ENCODE measurements at places on chromosomes 2 and 18.
A peak's percentile ranks its signal among the peaks of the same experiment; 100 is the strongest.

DNA sequence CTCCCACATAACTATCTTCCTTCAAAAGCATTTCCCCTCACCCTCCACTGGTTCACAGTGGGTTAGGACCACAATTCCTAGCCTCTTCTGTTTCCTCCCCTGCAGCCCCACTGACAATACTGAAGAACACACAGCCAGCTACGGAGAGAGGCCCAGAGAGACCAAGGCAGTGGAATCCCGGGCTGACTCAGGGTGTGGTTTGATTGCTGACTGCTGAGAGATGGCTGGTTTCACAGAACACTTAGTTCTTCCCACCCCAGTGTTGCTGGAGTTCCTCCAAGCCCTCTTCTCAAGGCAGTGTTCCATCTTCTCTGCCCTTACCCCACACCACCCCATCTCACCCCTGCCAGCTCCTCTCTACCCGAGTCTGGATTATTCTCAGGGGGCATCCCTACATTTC, 43.3 kb upstream of the ZFP36L2 start:
- no peak for DNase-seq

GRCh38 chr2:240477916-240478315, 42.5 kb downstream of the GPC1 start:
- DNase-seq, result no peak

- DNase-seq, result no peak
These were observed 201.8 kb upstream of the ZNF521 start for GRCh38 chr18:25553631-25554263.

DNA sequence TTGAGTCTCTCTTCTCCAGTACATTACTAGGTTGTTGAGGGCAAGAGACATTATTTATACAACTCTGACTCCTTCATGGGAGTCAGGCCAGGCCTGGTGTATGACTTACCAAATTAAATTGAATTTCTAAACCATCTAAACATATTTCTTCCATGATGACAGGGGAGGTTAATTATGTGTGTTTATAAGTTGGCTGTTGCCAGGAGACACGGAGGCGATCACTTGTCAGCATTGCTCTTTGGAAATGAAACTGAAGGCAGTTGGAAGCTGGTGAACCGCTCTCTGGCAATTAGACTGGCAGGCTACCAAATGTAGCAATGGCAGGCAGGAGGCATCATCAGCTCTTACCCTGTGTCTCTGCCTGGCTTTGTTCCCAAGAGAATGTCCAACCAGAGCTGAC, 241.4 kb downstream of the KCNS3 start:
- peak; percentile 78 for DNase-seq

DNA sequence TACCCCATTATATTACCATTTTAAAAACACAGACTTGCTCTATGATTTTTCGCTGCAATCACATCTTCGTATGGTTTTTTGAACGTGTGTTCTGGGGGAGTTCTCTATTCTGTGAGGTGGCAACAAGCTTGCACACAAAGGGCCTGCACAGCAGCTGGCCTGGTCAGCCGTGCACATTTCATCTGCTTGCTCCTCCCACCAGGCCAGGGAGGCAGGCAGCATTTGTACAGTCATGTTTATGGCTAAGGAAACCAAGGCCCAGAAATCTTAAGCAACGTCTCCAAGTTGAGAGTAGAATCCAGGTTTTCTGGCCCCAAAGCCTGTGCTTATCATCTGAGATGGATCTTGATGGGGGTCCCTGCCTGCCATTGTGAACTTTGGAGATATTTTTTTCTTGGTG, 106.4 kb upstream of the SMIM21 start:
- DNase-seq, result no peak

DNA sequence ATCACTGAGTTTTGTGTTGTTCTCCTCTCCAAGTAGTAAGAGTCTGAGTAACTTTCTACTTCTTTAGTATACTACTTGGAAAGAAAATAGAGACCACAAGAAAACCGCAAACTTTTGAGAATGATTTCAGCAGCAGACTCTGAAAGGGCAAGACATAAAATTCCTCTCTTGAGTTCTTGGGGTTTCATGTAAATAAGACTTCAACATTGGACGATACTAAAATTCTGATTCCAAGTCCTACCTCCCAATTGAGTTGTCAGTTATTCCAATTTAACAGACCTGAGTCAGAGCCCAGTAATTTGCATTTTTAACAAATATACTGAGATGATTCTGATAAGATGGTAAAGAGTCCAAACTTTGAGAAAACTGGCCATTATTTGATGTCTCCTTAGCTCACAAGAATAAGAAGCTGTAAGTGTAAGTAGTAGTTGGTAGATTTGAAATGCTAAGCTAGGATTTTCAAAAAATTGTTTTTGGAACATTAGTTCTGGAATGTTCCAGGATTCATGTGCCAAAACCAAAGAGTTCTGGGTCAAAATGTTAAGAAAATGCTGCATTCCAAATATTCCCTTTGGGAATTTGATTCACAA, 261.6 kb upstream of the SPOPL start:
- no peak for DNase-seq

GRCh38 chr2:62071126-62071598, 124.8 kb upstream of the B3GNT2 start:
- DNase-seq, result no peak

- no peak for DNase-seq
These were observed 348.9 kb upstream of the SLC39A10 start for GRCh38 chr2:195308163-195308562.

DNA sequence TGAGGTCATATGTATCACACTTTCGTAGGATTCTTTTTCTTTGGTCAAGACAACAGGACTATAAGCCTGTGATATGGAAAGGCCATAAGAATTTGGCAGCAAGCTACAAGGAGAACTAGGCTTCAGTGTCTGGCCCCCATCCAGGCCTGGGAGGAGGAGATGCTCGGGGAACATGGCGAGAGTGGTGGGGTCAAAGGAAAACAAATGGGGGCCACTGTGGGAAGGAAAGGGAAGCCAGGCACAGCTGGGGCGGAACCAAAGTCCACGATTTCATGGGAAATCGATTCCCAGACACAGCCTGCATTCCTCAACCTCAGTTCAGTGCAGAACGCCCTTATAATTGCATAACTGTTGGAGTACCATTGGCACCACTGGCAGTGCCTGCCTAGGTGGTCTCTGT, 58.2 kb downstream of the MBP start:
- no peak for DNase-seq

GRCh38 chr18:24016643-24017042, 2.1 kb downstream of the TTC39C start:
- no peak for DNase-seq

GRCh38 chr18:41905786-41906527, 49.1 kb upstream of the PIK3C3 start:
- no peak for DNase-seq

DNA sequence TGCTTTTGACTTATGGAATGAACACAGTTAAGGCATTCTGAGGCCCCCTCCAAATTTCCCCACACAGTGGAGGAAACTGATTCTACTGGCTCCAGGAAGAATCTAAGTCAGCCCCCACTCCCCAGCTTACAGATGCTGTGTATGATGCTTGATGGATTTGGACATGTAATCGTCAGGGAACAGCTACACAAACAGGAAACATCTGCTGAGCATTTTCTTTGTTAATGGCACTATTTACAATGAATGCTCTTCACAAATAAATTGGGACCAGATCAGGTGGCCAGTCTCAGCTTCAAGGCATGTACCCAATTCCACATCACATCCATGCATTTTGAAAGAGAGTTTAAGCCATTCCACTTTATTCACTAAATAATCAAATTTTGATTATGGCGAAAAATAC, 562.3 kb downstream of the SOX11 start:
- DNase-seq, result peak; percentile 51

- DNase-seq, result no peak
These were observed 3.9 kb downstream of the SKOR2 start for GRCh38 chr18:47247416-47248114.

DNA sequence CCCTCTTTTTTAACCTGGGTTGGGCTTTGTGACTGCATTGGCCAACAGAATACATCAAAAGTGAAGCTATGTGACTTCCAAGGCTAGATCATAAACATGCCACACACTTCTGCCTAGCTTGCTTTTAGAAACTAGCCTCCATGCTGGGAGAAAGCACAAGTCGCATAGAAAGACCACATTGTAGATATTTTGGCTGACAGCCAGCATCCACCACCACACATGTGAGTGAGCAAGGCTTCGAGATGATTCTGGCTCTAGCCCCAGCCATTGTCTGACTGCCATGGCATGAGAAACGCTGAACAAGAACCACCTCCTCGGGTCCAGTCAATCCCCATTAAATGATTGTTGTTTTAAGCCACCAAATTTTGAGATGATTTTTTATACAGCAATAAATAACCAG, 66.8 kb upstream of the STPG4 start:
- DNase-seq, result peak; percentile 5

DNA sequence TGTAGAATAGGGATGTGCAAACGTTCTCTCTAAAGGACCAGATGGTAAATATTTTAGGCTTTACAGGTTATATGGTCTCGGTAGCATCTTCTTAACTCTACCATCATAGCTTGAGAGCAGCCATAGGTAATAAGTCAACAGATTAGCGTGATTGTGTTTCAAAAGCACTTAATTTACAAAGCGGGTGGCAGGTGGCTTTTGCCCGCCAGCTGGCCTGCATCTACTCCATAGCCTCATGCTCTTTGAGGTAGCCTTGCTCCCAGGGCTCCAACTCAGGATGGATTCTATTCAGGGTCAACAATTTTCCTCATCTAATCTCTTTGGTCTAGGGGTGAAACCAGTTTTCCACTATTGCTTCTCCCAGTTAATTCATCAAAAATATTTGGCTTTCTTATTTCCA, 5.0 kb upstream of the ATP9B start:
- peak; percentile 27 for DNase-seq

GRCh38 chr18:24991141-24992060, 360.6 kb downstream of the ZNF521 start:
- DNase-seq, result no peak

- DNase-seq, result peak; percentile 77
These were observed 124.0 kb downstream of the PKP4 start for GRCh38 chr2:158580760-158581159.

DNA sequence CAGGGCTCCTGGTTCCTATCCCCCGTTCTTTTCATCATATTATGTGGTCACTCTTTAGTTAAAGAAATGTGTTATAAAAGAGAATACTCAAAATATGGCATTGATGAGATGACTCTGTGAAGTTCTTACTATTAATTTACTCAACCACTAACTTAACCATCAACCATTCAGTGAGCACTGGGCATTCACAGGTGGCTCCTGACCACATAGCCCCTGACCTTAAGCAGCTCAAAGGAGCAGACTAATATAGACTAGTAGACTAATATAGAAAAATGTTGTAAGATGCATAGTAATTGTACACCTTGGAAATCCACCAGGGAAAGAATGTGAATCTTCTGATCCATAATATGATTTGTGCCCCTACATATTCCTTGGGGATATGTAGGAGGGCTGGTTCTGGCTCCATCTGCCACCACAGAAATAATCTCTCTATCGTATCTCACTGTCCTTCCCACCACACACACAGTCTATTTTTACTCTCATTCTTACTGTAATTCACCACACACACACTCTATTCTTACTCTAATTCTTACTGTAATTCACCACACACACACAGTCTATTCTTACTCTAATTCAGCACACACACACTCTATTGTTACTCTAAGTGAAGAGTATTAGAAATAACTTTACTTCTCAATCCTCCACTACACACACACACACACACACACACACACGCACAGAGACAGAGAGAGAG, 188.9 kb upstream of the ITGA4 start:
- no peak for DNase-seq

- DNase-seq, result no peak
These were observed 149.2 kb downstream of the TWIST2 start for GRCh38 chr2:238997137-238997390.

DNA sequence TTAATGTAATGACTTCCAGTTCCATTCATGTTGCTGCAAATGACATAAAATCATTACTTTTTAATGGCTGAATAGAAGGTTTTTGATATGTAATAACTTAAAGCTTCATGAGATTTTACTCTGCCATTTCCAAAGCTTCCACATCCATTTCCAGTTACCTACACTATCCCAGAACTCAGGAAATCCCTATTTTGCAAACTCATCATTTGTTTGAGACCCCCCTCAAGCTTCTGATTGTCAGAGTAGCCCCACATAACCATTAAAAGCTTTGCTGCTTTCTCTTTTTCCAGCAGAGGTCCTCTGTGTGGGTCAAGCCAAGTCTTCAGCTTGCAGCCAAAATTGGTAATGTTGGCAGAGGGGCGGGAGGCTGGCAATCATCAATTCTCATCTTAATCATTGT, 50.6 kb upstream of the IL1R1 start:
- DNase-seq, result no peak

- no peak for DNase-seq
These were observed 4.4 kb downstream of the TEX44 start for GRCh38 chr2:231597014-231597611.

- no peak for DNase-seq
These were observed 56.3 kb downstream of the TLK1 start for GRCh38 chr2:171104379-171104778.

DNA sequence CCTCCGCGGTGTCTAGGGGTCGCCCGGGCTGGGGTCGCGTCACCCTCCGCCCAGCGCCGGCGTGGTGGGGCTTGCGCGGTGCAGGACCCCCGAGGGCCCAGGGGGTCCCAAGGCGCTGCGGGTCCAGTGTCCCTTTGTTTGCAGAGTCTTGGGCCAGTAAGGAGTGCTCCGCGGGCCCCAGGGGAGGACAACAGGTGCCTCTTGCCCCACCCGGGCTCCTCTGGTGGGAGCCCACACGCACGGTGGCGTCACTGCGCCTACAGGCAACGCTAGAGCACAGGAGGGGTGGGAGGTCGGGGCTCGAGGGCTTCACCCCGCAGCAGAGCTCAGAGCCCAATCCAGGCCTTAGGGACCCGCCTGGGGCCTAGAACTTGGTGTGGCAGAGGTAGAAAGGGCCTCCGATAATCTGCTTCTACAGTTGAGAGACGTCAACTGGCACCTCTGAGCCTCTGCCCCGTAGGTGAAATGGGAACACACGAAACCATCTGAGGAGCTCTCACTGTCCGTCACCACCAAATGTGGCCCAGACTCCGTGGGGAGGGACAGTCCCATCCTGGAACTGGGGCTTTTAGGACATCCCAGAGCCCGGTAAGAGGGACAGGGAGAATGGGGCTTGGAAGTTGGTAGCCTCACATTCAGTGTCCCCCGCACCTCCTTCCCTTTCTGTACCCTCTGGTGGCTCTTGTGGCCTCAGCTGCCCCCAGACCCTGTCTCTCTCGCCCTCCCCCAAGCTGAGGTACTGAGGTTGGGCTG, 1.4 kb downstream of the ARID5A start:
- DNase-seq, result no peak

GRCh38 chr2:86417961-86418360, 23.2 kb upstream of the KDM3A start:
- DNase-seq, result no peak

- DNase-seq, result no peak
These were observed 29.2 kb upstream of the TEX44 start for GRCh38 chr2:231563378-231563961.

All from NCI-H1105 (cell line).